ENCODE measurements at places on chromosomes 7 and 10.

GRCh38 chr10:71725998-71726579 is 6.5 kb upstream of the C10orf105 start:
- DNase-seq = no peak

- no peak for DNase-seq
Measured at GRCh38 chr7:128880791-128881457, 18.3 kb downstream of the ATP6V1F start.

DNA sequence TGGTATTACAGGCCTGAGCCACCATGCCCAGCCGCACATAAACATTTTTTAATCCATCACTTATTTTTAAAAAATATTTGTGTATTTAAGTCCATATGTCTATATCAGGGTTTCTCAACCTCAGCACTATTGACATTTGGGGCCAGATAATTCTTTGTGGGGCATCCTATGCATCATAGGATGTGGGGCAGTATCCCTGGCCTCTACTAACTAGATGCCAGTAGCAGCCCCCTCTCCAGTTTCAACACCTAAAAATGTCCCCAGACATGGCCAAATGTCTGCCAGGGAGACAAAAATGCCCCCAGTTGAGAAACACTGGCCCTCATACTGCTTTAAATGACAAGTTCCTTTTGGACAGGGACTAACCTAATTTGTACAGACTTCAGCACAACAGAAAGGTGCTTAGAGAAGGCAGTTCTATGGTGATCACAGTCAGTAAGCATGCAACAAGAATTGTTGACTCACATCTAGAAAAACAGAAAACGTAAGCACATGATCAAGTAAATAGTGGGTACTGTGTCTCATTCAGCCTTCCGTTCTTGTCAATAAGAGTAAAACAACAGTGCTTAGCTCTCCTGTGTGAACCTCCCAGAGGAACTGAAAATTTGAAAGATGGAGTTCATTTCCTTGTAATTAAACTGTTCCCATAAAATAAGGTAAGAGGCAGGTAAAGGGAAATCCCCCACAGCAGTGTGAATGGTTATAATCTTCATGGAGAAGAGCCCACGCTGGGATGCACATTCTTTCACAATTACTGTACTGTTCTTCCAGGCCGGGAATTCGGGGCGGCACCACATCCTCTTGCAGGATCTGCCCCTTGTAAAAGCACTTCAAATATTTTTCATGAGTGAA is 17.3 kb upstream of the ADRB1 start:
- no peak for DNase-seq

DNA sequence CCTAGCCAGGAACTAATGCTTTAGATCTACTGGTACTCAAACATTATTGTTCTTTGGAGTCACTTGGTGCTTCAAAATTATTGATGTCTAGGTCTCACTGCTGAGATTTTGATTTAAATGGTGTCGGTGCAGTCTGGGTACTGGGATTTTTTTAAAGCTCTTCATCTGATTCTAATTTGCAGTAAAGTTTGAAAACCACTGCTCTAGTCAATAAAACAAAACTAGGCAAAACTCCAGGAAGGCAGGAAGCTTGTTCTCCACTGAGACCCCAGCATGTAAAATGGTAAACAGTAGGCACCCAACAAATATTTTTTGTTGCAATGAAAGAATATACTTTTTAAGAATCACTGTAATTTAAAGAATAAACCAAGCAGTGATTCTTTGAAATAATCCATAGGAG is 49.7 kb downstream of the ADD3 start:
- DNase-seq = no peak

GRCh38 chr7:114086914-114087652 is 168.3 kb upstream of the PPP1R3A start:
- no peak for DNase-seq

- DNase-seq = no peak
Measured at GRCh38 chr10:43502931-43503330, 66.0 kb downstream of the ZNF487 start.

DNA sequence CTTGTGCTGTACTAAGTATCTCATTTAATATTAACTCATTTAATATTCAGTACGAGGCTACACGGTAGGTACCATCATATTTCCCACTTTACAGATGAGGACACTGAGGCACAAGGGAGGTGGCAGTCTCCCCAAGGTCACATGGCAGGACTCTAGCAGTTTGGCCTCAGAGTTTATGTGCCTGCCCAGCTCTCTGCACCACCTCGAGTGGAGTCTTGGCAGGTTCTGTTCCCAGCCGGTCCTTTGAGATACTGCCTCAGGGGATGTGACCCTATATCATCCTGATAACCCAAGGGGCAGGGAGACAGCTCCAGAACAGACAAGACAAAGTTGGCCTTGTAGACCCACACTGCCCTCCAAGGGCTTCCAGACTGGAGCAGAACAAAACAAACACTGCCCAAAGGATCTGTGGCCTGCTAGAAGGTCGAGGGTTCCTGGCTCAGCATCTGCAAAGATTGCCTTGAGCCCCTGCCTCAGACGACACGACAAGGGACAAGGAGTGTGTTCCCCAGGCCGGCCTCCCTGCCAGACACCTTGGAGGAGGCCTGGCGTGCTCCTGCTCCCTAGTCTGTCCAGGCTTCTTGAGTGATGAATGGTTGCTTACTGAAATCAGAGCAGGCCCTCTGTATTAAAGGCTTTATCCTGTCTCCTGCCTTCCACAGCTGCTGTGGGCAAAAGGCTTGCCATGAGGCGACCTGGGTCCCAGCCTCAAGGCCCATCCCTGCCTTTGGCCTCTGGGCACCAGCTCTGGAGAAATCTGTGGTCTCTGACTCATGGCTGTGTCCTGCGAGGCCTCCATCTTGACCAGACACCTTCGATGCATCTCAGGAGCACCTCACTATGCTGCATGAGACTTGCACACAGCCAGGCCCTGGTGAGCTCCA is 3.9 kb upstream of the PWWP2B start:
- DNase-seq = no peak

GRCh38 chr10:76998451-76998850 is 639.2 kb downstream of the KCNMA1 start:
- DNase-seq = no peak

DNA sequence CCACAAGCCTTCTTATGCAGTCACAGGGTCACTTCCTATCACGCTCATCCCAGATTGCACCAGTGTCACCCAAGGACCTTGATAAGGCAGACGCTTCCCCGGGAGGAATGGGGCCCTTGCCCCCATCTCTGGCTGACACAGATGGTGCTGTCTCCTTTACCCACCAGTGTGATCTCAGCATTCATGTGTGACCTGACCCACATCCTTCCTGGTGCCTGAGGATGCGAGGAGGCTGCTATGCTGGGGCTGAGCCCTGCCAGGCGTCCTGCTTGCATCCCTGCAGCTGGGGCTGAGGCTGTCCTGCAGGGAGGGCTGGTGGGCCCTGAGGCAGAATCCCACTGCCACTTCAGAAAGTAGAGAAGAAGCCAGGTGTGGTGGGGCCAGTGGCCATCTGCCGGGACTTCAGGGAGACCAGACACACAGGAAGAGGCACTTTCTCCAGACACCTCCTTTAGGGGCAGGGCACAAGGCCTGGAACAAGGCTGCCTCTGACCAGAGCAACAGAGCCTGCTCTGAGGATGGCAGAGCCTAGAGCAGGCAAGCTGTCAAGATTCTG is 35.3 kb downstream of the RASGEF1A start:
- DNase-seq = no peak

GRCh38 chr10:117163954-117164548 is 26.0 kb upstream of the VAX1 start:
- no peak for DNase-seq

DNA sequence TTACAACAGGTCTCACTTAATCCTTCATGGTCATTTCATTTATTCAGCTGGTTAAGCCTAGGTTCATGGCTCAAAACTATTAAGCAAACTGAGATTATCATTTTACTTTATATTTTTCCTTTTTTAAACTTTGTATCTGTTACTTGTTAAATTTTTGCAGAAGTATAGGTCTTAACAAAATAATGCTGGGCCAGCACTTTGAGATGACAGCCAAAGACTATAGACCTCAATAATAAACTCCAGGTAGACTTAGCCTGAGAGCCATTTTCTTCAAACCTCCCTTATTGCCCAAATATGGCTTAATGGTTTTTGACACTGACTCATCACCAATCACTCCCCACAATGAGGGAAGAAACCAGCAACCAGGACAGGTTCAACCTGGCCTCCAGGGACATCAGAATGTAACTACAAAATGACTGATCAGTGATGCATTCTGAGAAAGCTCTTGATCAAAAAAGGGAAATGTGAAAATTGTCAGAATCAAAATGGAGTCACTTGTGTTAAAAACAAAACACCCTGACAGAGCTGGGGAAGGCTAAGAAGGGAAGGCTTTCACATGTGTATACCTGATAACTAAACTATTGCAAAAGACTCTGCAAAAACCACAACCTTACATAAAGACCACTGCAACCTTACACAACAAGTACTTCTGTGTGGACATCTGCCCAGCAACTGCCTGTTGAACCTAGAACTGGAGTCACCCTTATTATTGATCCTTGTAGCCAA is 2.1 kb upstream of the CCDC126 start:
- DNase-seq = no peak

GRCh38 chr10:114359953-114360345 is 44.4 kb downstream of the AFAP1L2 start:
- no peak for DNase-seq

DNA sequence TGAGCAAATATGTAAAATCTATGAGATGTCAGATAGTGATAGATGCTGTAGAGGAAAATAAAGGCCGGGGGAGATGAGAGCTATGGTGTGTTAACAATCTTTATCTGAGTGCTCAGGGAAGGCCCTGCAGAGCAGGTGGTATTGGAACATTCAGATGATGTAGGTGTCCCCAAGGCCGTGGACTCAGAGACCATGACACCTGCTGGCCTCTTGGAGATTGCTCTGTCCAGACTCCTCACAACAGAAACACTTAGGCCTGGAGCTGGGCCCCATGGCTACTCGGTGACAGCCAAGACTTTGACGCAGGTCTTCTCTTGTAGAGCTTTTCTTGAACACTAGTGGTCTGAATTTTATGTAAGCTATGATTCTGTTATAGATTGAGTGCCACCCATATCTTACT is 13.3 kb downstream of the AKR1E2 start:
- no peak for DNase-seq

DNA sequence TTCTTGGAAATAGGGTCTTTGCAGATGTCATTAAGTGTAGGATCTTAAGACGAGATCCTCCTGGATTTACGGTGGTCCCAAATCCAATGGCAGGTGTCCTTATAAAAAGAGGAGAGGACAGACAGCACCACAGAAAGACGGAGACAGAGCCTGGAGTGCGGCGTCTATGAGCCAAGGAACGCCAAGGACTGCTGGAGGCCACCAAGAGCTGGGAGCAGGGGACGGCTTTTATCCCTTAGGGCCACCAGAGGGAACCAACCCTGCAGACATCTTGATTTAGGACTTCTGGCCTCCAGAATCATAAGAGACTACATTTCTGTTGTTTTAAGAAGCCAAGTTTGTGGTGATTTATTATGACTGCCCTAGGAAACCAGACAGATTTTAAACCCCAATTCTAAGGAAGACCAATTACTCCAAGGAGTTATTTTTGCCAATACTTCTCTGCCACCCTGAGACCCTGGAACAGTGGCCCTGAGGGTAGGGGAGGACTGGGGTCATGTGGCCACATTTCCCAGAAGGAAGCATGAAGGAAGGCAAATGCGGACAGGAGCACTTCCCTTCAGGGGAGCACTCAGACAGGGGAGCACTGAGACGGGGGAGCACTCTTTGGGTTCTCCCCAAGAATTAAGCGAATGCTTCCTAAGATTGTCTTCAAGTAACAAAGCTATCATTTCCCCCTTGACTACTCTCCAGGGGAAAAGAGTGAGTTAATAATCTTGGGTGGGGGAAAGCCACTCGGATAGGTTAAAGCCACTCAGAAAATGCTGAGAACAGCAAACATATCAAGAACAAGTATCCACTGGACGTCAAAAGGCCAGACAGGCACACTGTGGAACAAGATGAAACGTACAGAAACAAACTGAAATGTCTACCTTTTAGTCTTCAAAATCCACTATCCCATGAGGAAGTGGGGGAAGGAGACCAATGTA is 67.5 kb downstream of the CHST15 start:
- DNase-seq = no peak

DNA sequence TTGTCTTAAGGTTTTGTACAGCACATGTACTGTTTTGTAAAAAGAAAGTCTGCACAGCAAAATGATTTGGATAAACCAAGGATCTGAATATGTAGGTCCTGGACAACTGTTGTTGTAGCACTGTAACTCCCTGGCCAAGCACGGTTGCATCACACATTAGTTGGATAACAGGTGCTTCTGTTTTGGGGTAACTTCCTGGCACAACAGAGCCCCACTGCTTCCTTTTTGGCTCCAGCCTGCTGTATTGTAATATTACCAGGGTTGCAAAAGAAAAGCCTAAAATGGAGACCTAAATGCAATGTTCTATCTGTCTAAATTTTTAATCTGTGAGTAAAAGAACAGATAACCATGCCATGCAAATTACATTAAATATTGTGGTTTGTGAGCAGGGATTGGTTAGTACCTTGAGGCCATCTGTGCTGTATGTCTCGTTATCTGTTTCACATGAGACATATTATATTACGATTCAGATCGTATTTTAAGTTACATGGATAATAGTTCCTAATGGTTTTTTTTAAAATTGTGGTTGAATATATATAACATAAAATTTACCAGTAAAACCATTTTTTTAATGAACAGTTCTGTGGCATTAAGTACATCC is 27.5 kb upstream of the WAC start:
- no peak for DNase-seq

GRCh38 chr10:33781606-33782395 is 447.3 kb upstream of the NRP1 start:
- DNase-seq = no peak

- DNase-seq = no peak
Measured at GRCh38 chr7:255038-255435, 34.9 kb upstream of the FOXL3 start.

DNA sequence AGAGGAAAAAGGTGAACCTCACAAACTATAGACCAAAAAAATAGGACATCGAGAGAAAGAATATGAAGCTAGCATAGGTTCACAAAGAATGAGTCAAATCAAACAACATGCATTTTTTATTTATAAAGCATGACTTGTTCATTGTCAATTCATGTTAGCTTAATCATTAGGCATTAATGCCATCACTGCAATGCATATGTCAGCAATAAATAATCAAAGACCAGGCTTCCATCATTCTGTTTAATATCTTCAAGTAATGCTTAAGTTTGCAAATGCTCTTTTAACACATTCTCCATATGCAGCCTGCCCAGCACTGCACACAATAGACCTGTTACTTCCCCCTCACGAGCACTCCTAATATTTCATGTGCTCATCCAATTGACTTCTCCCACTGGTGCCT is 8.9 kb upstream of the MAGI2 start:
- DNase-seq = no peak
